ENCODE measurements at places on chromosomes 1 and 21.
A peak's percentile ranks its signal among the peaks of the same experiment; 100 is the strongest.

- DNase-seq, result no peak
These were observed 73.2 kb upstream of the BMP8A start for GRCh38 chr1:39418236-39418635.

DNA sequence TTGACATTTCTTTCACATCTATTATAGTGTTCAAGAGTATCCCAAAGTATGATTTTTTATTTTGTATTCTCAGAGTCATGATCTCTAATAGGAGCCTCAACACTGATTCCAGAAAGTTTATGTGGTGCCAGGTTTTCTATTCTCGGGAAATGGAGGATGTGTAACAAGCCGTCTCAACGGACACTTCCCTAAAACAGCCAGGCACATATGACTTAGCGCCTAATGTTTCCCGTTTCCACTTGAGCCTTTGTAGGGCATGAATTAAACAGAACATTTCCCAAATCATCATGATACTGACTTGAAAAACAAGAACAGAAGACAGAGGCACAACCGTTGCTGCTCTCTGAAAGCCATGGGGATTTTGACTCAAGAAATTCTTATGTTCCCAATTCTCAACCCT, 8.0 kb downstream of the CYYR1 start:
- DNase-seq, result no peak

GRCh38 chr1:94679332-94680038, 137.9 kb upstream of the F3 start:
- no peak for DNase-seq

DNA sequence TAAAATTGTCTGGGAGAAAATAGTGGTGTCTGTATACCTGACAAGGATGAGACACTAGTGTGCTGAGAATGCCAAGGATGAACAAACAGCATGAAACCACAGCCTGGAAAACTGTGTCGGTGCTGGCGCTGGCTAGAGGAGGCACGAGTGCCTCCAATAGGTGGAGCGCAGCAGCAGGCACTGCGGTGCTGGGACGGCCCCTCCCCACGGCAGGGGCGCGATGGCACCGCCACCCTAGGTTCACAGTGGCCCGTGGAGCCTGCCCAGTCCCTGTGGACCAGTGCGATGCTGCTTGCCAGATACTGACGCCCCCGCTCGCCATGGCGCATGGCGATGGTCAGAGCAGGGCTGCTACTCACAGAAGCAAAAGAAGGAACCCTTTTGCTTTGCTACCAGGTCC, 6.8 kb downstream of the CFAP410 start:
- no peak for DNase-seq

GRCh38 chr1:232020352-232020751, 393.8 kb downstream of the DISC1 start:
- no peak for DNase-seq

DNA sequence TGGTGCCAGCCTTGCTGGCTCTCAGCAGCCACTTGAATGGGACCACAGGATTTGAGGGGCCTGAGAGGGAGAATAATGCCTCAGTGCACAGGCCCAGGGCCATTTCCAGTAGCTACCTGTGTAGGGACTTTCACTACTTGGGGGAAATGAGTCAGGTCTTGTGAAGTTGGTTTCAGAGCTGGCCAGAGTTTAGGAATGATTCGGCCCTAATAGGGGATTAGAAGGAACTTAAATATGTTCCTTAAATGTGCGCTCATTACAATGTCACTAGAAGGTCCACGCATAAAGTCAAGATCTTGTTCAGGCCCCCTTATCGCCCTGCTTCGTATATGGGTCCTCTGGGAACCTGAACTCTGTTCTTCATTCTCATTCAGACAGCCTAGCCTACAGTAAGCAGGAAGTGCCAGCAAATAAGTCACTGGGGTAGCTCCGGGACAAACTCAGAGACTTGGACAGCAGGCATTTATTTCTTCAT, 5.6 kb upstream of the AKR1A1 start:
- DNase-seq, result no peak

DNA sequence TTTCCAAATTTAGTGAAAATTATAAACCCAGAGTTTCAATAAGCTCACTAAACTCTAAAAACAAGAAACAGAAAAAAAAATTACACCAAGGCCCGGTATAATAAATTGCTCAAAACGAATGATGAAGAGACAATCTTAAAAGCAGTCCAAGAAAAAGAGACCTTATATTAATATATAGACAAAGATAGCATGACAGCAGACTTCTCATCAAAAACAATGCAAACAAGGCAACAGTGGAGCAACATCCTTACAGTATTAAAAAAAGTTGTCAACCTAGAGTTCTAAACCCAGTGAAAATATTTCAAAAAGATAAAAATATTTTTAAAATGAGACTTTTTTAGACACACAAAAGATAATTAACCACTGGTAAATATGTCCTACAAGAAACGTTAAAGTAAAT, 46.7 kb downstream of the KIFAP3 start:
- no peak for DNase-seq

DNA sequence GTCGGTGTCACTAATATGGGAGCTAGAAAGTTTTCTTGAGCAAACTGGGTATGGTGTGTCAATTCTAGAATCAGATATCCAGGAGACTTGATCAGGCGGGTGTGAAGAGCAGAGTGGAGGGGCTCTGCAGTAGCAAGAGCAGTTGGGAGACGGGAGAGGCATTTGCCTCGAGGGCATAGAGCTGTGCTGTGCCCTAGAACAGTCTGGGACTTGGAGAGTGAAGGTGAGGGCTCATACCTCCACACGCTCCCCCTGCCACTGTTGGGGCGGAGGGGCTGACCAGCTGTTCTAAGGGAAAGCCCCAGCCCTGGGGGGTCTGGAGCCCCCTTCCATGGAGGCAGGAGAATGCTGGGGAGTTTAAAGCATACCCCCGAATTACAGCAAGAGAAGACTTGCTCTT, 33.8 kb downstream of the SIM2 start:
- DNase-seq, result no peak

- no peak for DNase-seq
These were observed 161.2 kb downstream of the PSMG1 start for GRCh38 chr21:39022035-39022434.

DNA sequence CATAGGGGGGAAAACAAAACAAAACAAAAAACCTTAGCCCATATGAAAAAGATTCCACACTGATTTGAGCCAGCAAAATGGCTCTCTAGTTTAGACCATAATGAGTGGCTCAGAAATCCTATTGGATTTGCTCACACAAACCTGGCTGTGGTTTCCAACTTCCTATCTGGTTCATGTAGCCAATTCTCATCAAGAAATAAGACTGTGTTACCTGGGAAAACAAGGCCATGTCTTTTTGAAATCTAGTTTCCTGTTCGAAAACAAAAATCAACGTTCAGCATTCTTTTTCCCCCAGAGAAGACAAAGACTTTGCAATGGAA, 69.2 kb downstream of the TBX15 start:
- DNase-seq, result no peak

- peak; percentile 57 for DNase-seq
These were observed 55.8 kb upstream of the ZNF326 start for GRCh38 chr1:89939059-89939570.

DNA sequence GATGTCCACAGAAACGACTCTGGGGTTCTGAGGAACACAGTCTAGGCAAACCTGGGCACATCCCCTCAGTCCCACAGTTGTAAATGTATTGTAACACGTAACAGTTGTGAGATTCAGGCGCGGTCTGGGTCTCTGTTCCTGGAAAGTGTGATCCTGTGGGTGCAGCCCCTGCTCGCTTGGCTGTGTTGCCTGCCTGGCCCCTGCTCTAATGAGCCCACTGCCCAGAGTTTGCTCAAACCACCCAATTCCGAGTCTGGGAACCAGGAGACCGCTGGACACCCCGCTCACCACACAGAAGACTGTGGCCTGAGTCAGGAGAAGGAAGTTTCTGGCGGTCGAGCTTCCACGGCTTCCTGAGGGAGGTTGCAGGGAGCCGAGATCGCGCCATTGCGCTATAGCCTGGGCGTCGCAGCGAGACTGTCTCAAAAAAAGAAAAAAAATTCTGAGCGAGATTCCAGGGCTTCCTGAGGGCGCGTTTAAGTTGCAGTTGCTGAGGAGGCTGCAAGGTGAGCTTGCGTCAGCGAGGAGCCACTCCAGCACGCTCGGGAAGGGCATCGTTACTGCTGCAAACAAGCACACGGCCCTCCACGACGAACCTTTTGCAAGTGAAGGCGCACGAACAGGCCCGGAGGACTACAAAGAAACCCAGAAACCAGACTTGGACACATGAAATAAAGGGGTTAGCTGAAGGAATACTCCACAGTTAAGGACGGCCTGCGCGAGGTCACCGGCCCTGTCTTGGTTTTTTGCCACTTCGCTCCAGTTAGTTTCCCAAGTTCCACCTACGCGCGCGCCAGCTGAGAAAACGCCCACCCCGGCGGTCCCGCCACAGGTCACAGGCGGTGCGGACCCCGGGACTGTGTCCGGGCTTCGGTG, 1.1 kb downstream of the C21orf58 start:
- DNase-seq, result no peak

- DNase-seq, result no peak
These were observed 44.2 kb upstream of the PLD5 start for GRCh38 chr1:242568666-242569065.

- no peak for DNase-seq
These were observed 378.5 kb downstream of the SMYD3 start for GRCh38 chr1:246128494-246129069.

- DNase-seq, result no peak
These were observed 44.4 kb downstream of the FAF1 start for GRCh38 chr1:50915621-50916020.

DNA sequence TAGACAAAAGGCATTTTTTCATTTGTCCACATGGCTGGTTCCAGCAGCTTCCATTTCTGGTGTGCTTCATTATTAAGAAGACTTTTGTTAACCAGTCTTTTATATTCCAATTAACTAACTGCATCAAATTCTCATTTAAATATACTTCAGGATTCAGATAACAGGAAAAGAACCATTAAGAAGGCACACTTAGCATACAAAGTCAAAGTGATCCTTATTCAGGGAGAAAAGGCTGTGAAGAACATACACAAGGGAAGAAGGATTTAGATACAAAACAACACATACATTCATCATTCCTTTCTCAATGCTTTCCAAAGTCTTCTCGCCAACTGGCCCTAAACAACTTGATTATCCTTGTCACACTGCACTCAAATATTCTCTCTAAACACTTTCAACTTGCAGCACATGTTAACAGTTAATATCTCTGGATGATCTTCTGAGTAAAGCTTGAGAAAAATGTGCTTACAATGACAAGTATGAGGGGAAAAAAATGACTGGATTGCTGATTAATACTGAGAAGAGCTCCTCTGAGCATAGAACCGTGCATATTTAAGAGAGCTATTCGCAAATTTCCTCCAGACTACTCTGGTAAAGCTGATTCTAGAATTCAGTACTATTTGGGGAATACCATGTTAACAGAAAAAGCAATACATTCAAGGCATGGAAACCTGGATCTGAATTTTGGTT, 225.2 kb upstream of the TNR start:
- no peak for DNase-seq

DNA sequence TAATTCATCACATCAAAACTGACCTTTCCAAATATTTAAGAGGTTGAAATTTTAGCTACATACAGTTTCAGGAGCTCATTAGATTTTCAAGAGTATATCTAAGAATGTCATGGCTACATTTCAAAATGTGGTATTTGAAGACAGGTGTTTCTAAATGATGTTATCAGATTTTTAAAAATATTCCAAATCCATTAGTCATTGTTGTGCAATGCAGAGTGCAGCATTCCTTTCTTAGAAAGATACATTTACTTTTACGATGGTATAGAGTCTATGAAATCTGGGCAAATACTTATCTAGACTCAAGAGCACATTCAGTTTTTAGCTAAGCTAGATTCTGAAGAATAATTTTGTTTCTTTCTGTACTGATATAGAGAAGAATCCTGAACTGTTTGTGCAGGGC, 230.3 kb downstream of the CHRM3 start:
- DNase-seq, result no peak

DNA sequence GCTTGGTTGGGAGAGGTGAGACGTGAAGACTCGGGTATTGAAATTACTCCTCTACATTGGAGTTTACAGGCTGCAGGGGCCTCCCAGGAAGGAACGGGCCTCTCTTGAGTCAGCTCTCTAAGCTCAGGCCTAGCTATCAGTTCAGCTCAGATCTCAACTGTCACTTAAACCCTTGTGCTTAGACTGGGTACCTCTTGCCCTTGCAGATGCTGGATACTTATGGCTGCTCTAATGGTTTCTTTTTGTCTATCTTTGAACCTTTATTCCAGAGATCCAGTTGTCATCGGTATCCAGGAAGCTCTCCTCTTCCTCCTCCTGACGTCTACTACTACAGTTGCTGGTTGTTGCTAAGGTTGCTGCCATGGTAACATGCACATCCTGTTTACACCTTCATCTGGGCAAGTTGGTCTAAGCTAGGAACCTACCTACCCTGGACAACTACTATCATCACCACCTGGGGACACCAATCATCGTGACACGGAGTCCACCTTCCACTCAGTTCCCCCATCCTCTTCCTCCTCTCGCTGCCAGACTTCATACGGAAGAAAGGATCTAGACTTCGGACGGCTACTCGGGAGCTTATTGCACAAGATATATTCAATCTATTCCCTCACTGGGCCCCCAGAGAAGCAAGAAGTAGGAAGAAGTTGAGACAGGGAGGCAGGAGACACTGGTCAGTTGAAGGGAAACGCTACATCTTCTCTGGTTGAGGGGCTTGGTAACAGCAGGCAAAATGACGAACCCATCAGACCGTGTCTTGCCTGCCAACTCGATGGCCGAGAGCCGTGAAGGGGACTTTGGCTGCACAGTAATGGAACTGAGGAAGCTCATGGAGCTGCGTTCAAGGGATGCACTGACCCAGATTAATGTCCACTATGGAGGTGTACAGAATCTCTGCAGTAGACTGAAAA, 56.1 kb downstream of the ATP2B4 start:
- no peak for DNase-seq

DNA sequence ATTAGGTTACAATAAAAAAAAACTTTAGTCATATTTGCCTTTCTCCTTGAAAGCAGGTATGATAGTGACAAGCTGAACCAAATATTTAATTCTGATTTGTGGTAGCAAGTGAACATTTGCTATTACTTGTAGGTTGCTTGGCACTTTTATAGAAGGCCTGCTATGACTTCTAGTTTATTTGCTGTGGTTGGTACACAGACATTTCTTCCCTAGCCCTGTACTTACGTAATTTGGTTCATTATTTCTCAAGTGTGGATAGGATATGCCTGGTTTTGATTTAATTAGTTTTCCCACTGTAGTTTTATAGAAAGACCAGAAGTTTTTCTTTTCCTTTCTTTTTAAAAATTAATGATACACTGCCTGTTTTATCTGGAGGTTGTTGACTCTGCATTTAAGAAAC, 55.9 kb downstream of the PPP2R5A start:
- DNase-seq, result no peak

- no peak for DNase-seq
These were observed 26.5 kb downstream of the ACTA1 start for GRCh38 chr1:229407206-229408026.

- DNase-seq, result no peak
These were observed 1.3 kb downstream of the RIMS3 start for GRCh38 chr1:40664167-40664537.

- DNase-seq, result peak; percentile 91
These were observed at the start of gene URB1 for GRCh38 chr21:32392880-32393676. URB1 (minus strand) TSS chr21:32393012; CDS start chr21:32392910, 102 bp downstream.
